ENCODE measurements at places on chromosomes 2 and 18. TPM values are rescaled to one million over a fixed set of nuclear protein-coding genes. Genes with fewer than 3 reads are reported as not detected.

The SERPINB5 gene
- 0.10 TPM for total RNA-seq

The LCLAT1 gene
- total RNA-seq, result 12.6 TPM

The CENPA gene
- total RNA-seq, result 49.1 TPM

The CROCC2 gene
- not detected for total RNA-seq
